ENCODE measurements at places on chromosomes 16 and 17.

DNA sequence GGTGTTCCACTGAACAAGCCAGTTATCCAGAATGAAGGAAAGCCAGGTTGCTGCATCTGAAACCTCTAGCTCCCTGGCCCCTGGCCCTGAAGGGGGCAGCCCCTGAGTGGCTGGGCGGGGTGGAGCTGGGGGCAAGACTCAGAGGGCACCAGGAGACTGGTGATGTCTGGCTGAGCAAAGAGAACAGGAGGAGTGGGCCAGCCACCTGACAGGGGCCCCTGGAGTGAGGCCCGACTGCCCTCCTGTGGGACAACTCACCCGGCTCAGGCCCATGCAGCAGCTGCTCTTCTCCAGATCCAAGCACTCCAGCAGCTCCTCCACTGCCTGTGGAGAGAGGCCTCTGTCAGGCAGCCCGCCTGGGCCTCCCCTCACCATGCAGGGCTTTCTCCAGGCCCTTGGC is 60.4 kb downstream of the PIPOX start:
- DNase-seq = no peak

DNA sequence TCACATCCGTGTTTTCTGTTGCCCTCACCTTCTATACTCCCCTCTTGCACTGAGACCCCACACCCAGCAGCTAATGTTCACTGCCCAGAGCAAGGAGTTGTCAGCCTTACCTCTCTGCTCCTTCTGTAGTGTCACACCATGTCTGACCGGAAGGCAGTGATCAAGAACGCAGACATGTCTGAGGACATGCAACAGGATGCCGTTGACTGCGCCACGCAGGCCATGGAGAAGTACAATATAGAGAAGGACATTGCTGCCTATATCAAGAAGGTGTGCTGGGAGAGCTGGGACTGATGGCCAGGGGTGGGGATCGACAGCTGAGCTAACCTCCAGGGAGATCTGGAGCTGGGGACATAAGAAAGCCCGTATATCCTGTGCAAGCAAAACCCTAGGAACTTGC is 3.7 kb downstream of the DYNLL2 start:
- DNase-seq = no peak

DNA sequence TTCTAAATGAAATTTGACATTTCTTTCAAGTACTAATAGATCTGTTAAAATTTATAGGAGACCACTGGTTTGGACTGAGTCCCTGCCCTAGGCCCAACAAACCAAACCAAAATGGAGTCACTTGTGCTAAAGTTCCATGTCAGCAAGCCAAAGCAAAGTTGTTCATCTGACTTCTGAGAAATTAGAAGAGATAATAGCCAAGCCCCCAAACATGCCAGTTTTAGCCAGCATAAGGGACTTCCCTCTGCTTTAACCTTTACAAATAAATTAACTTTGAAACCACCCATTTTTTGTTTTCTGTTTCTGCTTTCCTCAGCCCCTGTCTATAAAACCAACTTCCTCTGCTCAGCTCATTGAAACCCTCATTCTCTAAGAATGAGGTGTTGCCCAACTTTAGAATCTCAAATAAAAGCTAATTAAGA is 18.9 kb downstream of the CDR2 start:
- no peak for DNase-seq

DNA sequence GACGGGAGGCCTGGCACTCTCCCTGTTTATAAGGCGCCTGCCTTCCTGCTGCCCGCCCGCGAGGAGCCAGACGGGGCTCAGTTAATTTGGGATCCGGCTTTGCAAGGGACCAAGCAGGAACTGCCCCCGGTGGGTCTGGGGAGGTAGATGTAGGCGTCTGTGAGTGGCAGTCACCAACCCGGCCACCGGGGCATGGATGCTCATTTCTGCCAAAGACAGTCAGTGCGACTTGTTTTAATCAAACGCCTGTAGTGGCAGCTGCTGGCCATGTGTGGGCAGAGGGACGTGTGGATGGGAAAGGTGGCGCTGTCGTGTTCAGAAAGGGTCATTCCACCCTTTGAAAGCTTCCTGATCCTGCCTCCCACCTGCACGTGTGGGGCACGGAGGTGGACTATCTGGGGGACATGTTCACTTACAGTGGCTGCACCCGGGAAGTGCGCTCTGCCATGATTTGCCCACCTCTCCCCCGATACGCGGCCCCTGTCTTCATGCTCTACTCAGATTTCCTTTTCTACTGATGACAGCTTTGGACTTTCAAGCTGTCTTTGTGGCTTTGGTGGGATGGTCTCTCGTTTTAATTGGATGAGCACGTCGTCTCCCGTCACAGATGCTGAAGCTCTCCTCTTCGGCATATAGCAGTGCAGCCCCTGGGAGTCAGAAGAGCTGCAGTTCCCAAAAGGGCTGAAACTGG is 60.3 kb upstream of the CIBAR2 start:
- DNase-seq = no peak

GRCh38 chr17:29165800-29166506 is 14.2 kb downstream of the MYO18A start:
- DNase-seq = no peak

GRCh38 chr16:54027558-54027957 is 259.0 kb downstream of the IRX3 start:
- no peak for DNase-seq

DNA sequence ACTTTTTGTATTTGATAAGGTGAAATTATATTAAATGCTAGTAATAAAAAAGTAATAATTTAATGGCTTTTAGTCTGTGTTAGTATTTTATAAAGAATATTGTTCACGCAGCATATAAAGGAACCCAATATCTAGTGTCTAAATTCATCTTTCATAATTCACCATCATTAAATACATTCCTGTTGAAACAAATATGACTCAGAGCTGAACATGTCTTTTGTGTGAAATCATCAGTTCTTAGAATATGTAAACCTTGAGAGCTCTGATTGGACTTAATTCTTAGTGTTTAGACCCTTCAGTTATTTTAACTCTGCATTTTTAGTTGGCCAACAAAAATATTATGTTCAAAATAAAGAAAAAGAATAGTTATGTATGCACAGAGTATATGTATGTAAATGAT is 71.8 kb downstream of the ABHD15 start:
- DNase-seq = no peak

GRCh38 chr16:20844054-20844453 is 37.7 kb downstream of the REXO5 start:
- DNase-seq = no peak

DNA sequence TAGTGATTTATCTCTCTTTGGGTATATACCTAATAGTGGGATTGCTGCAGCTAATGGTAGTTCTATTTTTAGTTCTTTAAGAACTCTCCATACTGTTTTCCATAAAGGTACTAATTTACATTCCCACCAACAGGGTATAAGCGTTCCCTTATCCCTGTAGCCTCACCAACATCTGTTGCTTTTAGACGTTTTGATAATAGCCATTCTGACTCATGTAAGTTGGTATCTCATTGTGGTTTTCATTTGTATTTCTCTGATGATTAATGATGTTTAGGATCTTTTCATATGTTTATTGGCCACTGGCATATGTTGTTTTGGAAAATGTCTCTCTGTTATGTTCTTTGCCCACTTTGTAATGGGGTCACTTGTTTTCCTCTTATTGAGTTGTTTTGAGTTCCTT is 88.5 kb upstream of the ZNF267 start:
- no peak for DNase-seq

DNA sequence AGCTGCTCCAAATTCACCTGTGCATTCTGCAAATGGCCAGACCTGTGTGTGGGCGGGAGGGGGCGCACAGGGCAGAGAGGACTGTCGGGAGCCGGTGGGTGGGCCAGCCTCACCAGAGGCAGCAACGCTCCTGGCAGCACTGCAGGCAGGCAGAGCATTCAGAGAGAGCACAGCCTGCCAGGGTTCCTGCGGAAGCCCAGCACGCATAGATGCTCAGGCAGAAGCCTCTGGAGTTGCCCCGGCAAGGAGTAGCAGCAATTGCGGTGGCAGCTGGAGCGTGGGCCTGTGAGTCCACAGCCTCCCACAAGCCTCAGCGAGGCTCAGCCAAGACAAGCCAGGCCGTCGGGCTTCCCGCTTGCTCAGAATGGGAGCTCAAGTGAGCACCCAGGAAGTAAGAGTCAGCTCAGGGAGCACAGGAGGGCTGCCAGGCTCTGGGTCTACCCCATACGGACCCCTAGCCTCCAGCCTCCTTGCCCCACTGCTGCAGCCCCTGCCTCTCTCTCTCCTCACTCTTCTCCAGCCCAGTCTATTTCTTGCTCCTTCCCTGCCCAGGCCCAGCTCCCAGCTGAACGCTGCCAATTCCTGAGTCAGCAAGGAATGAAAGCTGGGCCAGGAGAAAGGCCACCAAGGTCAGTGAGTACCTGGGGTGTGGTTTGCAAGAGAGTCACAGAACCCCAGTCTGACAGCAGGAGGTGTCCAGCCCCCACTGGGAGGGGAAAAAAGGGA is 9.6 kb downstream of the EMC6 start:
- no peak for DNase-seq

DNA sequence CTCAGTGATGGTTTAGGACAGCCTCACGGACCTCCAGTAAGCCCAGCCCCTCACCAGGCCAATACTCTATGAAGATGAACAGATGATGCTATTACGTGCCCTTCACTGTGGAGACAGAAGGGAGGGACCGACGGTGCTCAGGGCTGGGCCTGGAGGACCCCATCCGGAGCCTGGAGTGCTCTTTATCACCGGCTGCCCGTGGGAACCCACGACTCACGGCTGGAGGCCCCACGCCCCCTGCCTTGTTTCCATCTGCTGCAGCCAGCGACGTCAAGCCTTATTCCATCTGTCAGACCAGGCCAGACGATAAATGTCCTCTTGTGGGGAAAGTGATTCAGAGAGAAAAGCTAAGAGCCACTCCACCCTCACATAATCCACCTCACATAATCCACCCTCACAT is 4.0 kb upstream of the TIMM22 start:
- DNase-seq = no peak

Measured in NCI-H2107 (cell line).